Cardiac muscle cell (in vitro differentiated cells and primary cell): ENCODE measurements at places on chromosomes 4 and X. TPM values are rescaled to one million over a fixed set of nuclear protein-coding genes. Genes with fewer than 3 reads are reported as not detected.

ODAPH gene
- 0.24 TPM in 1 of 2 replicates, not detected in the other for total RNA-seq

DNA sequence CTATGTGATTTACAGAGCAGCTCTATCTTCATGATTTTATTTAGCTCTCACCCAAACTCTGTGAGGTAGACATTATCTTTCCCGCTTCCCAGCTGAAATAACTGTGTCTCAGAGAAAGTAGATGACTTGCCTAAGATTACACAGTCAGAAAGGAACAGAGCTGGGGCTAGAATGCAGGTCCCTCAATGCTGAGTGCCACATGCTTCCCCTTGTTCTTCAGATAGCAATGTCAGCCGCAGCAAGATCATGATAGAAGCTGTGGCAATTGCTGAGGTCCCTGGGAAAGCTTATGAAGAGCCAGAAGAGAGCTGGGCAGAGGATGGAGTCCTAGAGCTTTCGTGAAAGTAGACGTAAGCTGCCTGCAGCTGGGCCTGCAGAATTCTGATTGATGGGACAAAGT lies 11.1 kb upstream of the GABRE start:
- DNase-seq, result no peak

GRCh38 chr4:4427886-4428285 lies 41.0 kb downstream of the NSG1 start:
- no peak for DNase-seq

- DNase-seq, result no peak
Observed at GRCh38 chrX:74578137-74578536, 36.3 kb downstream of the RLIM start.

- no peak for DNase-seq
Observed at GRCh38 chr4:11719879-11720278, 291.2 kb upstream of the HS3ST1 start.

FABP2 gene
- 5.5 and 6.0 TPM in 2 replicates for total RNA-seq

- DNase-seq, result no peak
Observed at GRCh38 chr4:153725136-153725830, 34.5 kb downstream of the RNF175 start.

GRCh38 chrX:145532176-145532780 lies 285.0 kb downstream of the SPANXN1 start:
- DNase-seq, result no peak

GRCh38 chrX:113954297-113954696 lies 629.6 kb upstream of the HTR2C start:
- DNase-seq, result no peak

ZNF630 gene
- 1.2 and 1.6 TPM in 2 replicates for total RNA-seq

DNA sequence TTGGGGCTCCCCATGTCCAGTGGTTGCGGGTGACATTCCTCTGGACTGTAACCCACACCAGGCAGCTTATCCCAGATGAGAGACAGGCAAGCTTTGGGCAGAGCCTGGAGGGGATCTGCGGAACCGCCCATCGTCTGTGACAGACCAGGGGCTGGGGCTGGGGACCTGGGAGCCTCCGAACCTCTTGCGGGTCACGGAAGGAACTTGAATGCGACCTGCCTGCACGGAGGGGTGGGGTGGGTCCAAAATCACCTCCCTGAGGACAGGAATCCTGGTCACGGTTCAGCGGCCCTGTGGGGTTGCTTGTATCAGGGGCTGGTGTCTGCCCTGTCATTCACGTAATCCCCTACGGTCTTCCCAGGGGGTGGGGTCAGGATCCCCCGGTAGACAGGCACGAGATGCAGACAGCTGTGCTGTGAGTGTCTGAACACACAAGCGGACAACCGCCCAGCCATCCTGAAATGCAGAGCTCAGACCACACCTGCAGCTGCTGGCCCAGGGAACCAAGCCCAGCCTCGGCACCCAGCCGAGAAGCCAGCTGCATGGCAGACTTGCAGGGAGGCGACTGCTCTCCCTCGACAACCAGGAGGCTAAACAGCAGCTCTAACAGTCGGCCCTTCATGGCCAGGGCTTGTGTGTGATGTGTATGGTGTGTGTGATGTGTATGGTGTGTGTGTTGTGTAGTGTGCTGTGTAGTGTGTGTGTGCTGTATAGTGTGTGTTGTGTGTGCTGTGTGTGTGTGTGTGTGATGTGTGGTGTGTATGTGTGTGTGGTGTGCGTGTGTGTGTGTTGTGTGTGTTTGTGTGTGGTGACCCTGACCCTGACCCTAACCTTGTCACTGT lies 105.9 kb upstream of the ADRA2C start:
- DNase-seq, result no peak

DNA sequence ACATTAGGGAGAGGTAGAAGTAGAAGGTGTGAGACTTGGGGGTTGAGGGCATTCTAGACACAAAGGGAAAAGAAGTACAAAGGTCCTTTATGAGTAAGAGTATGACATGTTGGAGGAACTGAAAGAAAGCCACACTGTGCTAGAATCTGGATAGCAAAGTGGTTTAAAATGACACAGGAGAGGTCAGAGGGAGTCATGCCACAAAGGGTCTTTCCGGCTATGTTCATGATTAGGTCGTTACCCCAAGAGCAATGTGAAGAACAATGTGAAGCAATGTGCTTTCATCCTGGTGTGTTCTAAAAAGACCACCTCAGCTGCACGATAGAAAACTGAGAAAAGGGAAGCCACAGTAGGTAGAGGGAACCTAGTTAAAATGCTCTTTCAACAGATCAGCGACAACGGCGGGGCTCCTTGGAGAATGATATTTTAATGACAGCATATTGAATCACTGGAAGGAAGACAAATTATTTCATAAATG lies 29.2 kb downstream of the SMIM14 start:
- no peak for DNase-seq

- no peak for DNase-seq
Observed at GRCh38 chrX:47060708-47061107, 17.5 kb upstream of the RGN start.

DNA sequence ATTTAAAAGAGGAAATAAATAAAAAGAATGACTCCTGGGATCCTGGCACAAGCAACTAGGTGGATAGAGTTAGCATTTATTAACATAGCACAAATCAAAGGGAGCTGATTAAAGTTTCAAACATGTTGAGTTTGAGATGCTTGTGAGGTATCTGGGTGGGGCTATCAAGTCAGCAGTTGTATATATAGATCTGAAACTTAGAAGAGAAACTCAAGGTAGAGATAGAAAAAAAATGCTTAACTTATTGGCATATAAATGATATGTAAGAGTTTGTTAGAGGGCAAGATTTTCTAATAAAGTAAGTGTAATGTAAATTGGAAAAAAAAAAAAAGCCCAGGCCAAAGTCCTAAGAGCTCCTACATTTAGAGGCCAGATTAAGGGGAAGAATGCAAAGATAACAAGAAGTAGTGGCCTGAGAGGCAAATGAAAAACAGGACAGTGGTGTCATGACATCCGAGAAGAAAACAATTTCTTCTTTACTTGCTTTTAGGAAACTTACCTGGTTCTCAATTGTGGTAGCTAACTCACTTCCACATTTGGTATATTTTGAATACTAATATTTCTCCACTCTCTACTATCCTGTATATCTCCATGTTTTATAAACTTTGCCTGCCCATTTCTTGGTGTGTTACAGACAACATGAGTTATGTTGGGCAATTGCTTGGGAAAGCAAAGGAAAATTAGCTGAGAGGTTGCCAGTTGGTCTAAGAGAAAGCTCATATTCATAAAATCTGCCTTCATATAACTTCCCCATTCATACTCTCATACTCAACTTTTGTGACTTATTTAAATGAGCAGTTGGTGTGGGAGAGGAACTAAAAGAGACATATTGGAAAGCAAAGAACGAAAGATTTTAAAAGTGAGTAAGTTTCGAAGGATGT lies 169.2 kb downstream of the PARM1 start:
- no peak for DNase-seq

DNA sequence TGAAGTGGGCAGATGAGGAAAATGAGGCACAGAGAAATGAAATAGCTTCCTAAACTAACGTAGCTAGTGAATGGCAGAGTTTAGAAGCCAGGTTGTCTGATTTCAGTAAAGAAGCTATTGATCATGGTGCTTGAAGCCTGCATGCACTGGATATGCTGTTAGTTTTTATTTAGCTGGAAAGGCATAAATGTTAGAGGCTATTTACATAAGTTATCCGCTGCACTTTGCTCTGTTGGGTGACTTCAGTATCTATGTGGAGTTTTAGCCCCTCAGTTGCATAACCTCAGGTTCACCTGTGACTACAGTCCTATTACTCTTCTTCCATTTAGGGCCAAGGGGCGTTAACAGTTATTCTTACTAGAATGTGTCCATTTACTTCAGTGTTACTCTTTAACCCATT lies 522.4 kb upstream of the RPS6KA3 start:
- DNase-seq, result no peak

GRCh38 chrX:44675362-44676024 lies 132.8 kb upstream of the FUNDC1 start:
- no peak for DNase-seq

DNA sequence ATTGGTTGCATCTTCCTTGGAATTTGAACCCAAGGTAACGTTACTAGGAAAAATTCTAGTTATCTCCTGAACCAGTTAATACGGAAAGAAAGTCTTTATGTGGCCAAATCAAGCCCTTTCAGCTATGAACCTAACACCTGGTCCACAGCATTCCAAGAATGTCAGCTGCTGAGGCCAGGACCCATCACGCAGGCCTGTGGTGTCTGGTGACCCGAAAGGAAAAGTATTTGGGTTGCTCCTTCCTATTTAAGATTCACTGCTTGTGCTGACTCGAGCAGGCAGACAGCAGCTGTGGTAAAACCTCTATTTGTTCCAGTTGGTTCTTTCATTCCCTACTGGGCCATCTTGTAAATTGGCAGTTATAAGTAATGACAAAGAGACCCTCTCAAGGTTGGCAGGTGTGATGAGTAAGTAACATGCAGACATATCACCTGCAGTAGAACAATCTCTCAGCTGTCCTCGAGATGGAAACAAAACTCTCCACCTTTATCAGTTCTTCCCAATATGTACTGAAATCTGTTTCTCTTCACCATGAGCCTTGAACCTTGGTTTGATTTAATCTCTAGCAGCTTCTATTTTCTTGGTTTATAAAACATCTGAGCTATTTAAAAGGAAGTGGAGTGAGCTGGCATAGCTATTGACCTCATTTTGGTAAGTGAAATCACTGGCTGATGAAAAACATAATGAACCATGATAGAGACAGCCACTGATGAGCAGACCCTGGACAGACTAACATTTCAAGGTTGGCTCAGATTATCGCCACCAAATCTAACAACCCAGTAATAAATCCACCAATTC lies 182.1 kb upstream of the SMIM31 start:
- peak; percentile 39 for DNase-seq

DNA sequence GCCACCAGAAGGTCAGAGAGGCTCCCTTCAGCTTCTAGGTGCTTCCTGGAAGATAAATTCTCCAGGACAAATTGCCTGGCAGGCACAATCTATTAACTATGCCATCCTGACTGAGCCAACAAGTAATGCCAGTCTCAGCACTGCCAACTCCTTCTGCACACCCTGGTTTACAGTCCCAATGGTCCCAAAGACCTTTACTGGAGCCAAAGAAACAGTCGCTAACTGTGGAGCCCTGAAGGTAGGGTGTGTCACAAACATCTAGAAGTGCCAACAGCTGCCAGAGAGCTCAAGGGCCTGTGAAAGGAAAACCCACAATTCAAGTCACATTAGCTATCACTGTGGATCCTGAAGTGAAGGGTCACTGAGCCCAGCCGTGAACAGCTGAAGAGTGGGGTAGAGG lies 34.9 kb upstream of the CITED1 start:
- DNase-seq, result no peak

DNA sequence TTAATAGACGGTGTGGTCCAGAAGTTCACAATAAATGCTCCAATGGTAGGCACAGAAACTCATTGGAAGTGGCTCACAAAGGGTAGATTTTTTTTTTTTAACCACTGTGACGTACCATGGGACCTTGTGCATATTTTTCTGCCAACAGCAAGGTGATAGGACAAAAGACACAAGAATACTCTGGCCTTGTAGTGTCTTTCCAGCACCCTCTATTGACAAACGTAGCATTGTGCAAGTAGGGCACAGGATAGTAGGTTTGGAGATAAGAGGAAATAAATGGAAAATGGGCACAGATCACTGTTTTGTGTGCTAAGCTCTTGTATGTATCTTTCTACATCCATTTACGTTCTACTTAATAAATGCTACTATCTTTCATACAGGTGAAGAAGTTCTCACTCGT lies 2054.9 kb downstream of the PCDH7 start:
- DNase-seq, result peak; percentile 14

GRCh38 chr4:25238052-25238451 lies 4.2 kb downstream of the PI4K2B start:
- no peak for DNase-seq

NDUFC1 gene
- total RNA-seq, result 91.6 and 111 TPM in 2 replicates

DNA sequence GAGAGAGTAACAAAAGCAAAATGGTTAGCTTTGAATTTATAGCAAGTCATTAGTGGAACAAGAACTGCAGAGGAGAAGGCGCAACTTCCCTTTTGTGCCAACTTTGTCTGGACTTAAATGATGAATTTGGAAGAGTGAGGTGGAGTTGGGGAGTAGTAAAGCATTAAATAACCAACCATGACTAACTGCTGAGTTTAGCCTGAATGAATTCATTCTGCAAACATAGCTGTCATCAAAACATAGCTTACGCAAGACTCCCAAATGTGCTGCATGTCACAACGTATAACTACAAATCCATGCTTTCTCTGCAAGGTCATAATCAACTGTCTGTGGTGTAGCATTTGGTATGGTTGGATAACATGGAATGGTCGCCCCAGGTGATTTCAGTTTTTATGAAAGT lies 75.9 kb upstream of the RPL34 start:
- no peak for DNase-seq

SNCA gene
- 87.8 and 99.1 TPM in 2 replicates for total RNA-seq

DNA sequence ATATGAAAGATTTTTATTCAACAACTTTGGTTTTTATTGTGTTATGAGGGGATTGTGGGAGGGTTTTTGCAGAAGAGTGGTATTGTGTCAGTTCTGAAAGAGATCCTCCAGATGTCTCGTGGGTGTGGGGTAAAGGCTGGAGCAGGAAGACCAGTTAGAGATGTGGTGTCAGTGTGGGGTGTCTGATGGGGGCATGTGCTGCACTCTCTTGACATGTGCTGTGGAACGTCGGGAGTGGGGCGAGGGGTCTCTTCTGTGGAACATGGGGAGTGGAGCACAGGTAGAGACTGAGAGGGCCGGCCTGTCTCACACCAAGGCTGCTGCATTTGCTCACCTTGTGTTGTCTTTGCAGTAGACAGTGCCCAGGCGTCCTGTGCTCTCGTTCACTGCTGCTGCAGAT lies 37.6 kb downstream of the FAM193A start:
- DNase-seq, result no peak

GRCh38 chrX:154596290-154596929 lies 11.5 kb downstream of the CTAG1A start:
- DNase-seq, result peak; percentile 70

TMEM144 gene
- total RNA-seq, result 7.8 and 11.6 TPM in 2 replicates
